Foreskin keratinocyte (primary cell): ENCODE measurements at places on chromosomes 4 and X. TPM values are rescaled to one million over a fixed set of nuclear protein-coding genes. Genes with fewer than 3 reads are reported as not detected.

The GABRE gene
- polyA plus RNA-seq: 3.9 and 4.4 TPM in 2 replicates

The MAGEA11 gene
- not detected in 2 replicates for polyA plus RNA-seq

The SLITRK4 gene
- polyA plus RNA-seq: not detected in 2 replicates

The LRIT3 gene
- polyA plus RNA-seq: 0.02 and 0.03 TPM in 2 replicates

The CXorf58 gene
- polyA plus RNA-seq: 0.04 TPM in 1 of 2 replicates, not detected in the other

The GAGE13 gene
- polyA plus RNA-seq: not detected in 2 replicates

The DGKK gene
- polyA plus RNA-seq: not detected in 2 replicates

The STOX2 gene
- 0.14 and 0.24 TPM in 2 replicates for polyA plus RNA-seq

The SPON2 gene
- 0.12 and 0.41 TPM in 2 replicates for polyA plus RNA-seq

The TMEM47 gene
- 0.01 and 0.02 TPM in 2 replicates for polyA plus RNA-seq

The PPM1K gene
- polyA plus RNA-seq: 3.1 and 3.3 TPM in 2 replicates

The GPAT3 gene
- polyA plus RNA-seq: 0.29 and 0.79 TPM in 2 replicates

The EFHC2 gene
- polyA plus RNA-seq: 0.16 and 0.18 TPM in 2 replicates

The NMU gene
- polyA plus RNA-seq: 0.69 and 4.3 TPM in 2 replicates

The TLR6 gene
- polyA plus RNA-seq: 0.09 and 0.17 TPM in 2 replicates

The CUL4B gene
- polyA plus RNA-seq: 6.9 and 8.5 TPM in 2 replicates

The GALNT7 gene
- polyA plus RNA-seq: 4.7 and 6.4 TPM in 2 replicates

The EMCN gene
- polyA plus RNA-seq: not detected in 2 replicates

The RRAGB gene
- polyA plus RNA-seq: 4.5 and 4.8 TPM in 2 replicates

The DCAF12L2 gene
- polyA plus RNA-seq: not detected in 2 replicates

The HSFX3 gene
- polyA plus RNA-seq: not detected in 2 replicates

The SH3RF1 gene
- 4.1 and 4.8 TPM in 2 replicates for polyA plus RNA-seq

The PAGE5 gene
- polyA plus RNA-seq: not detected in 2 replicates

The SLC9B1 gene
- 0.16 and 0.18 TPM in 2 replicates for polyA plus RNA-seq

The FOXP3 gene
- 0.09 and 0.15 TPM in 2 replicates for polyA plus RNA-seq

The KCNIP4 gene
- polyA plus RNA-seq: not detected in 2 replicates

The CENPE gene
- polyA plus RNA-seq: 3.5 and 5.4 TPM in 2 replicates

The TCEAL1 gene
- 11.6 and 13.9 TPM in 2 replicates for polyA plus RNA-seq

The MSANTD1 gene
- 0.02 and 0.04 TPM in 2 replicates for polyA plus RNA-seq

The ACE2 gene
- 0.07 TPM in 2 replicates for polyA plus RNA-seq

The MAB21L2 gene
- polyA plus RNA-seq: not detected in 2 replicates

The LCORL gene
- 1.9 and 2.3 TPM in 2 replicates for polyA plus RNA-seq

The VCX3B gene
- polyA plus RNA-seq: not detected in 2 replicates

The GAGE12E gene
- polyA plus RNA-seq: not detected in 2 replicates

The MAP7D2 gene
- polyA plus RNA-seq: 1.9 and 2.1 TPM in 2 replicates

The MAGEA9B gene
- not detected in 2 replicates for polyA plus RNA-seq

The GAB3 gene
- polyA plus RNA-seq: 0.04 and 0.11 TPM in 2 replicates

The RTL5 gene
- polyA plus RNA-seq: 0.14 and 0.15 TPM in 2 replicates

The AFAP1 gene
- 6.1 and 8.6 TPM in 2 replicates for polyA plus RNA-seq

The NSUN7 gene
- polyA plus RNA-seq: 0.33 and 0.41 TPM in 2 replicates
